ENCODE measurements at places on chromosomes 4 and X.
A peak's percentile ranks its signal among the peaks of the same experiment; 100 is the strongest.

- DNase-seq = no peak
Observed at GRCh38 chr4:663438-664428, 10.3 kb downstream of the ATP5ME start.

DNA sequence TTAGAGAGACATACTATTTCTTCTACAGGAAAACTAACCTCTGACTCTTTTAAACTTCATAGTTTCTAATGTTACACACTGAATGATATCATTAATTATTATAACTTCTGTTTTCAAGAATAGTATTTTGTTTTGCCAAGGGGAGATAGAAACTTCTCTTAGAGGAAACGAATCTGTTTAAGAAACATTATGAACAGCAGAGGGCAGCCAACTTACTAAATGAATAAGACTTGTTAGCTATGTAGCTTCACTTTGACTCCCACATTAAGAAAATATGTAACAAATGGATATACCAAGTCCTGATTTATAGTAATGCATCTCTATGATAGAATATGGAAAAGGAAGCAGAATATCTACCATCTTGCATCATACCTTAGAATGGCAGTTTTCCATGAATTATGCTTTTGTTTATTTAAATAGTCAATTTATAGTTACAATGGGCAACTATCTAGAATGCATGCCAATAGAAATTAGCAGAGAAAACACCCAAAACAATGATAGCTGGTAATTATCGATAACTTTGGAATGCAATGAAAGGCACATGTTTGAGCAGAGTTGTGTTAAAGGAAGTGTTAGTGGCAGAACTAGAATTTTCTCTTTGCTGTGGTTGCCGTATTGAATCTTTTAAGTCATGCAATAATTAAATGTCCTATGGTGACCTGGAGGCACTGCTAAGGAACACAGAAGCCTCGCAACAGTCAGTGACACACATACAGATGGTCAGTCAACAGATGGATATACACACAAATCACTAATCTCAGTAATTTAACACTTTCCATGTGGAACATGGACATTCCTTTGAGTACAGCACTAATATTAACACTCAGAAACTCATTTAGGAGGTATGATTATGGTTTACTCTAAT lies 105.7 kb upstream of the PDLIM3 start:
- DNase-seq = peak; percentile 11

DNA sequence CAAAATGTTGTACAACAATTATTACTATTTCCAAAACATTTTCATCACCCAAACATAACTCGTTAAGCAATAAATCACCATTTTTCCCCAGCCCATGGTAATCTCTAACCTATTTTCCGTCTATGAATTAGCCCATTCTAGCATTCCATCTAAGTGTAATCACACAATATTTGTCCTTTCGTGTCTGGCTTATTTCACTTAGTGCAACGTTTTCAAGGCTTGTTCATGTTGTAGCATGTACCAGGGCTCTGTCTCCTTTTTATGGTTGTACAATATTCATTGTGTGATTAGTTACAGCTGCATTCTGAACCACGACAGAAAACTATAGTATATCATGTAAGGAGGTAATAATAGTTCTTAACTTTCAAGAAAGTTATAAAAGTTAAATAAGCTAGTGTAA lies 656.0 kb upstream of the HS3ST1 start:
- no peak for DNase-seq

- DNase-seq = no peak
Observed at GRCh38 chrX:21963269-21963668, 22.8 kb downstream of the SMS start.

- DNase-seq = no peak
Observed at GRCh38 chr4:118286685-118287084, 66.1 kb downstream of the PRSS12 start.

DNA sequence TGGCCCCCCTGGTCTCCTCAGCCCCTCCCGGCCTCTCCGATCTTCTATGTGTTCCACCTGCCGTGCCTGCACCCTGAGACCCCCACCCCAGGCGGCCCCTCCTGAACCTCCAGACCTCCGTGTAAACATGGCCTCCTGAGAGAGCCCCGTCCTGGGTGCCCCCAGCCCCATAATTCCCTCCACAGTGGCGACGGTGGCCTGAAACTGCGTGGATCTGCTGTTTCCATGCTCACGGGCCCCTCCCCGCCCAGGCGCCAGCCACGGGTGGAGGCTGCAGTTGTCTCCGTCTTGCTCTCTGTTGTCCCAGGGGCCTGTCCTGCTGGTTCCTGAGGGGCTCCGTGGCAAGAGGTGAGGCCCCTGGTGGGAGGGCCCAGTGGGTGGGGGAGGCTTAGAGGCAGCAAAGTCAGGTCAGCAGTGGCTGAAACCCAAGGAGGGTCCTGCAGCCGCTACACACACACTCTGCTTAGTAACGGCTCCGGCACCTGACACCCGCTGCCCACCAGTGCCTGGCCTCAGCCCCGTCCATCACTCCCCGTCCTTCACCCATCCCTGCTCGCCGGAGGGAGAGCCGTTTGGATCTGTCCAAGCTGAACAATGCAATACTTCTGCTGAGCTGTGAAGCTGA lies 75.8 kb downstream of the FAM53A start:
- DNase-seq = no peak

Measured in RCC 7860 (cell line).